ENCODE measurements at places on chromosomes 1 and 21.
A peak's percentile ranks its signal among the peaks of the same experiment; 100 is the strongest.

DNA sequence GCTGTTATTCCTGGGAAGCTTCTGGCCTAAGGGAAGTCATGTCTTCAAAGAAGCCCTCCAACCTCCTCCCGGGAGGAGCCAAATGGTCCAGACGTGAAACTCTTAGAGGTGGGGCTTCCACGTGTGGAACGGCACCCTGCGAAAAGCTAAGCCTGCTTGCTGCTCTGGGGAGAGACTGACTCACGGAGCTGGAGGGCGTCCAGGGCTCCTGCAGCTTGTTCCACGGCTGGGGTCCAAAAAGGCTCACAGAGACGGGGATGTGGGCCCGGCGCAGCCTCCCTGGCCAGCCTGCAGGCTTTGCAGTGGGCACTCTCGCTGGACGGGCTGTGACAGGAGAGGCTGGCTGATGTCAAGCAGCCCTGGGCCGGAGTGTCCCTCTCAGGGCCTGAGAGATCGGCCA is 105.1 kb downstream of the COLGALT2 start:
- DNase-seq, result no peak

DNA sequence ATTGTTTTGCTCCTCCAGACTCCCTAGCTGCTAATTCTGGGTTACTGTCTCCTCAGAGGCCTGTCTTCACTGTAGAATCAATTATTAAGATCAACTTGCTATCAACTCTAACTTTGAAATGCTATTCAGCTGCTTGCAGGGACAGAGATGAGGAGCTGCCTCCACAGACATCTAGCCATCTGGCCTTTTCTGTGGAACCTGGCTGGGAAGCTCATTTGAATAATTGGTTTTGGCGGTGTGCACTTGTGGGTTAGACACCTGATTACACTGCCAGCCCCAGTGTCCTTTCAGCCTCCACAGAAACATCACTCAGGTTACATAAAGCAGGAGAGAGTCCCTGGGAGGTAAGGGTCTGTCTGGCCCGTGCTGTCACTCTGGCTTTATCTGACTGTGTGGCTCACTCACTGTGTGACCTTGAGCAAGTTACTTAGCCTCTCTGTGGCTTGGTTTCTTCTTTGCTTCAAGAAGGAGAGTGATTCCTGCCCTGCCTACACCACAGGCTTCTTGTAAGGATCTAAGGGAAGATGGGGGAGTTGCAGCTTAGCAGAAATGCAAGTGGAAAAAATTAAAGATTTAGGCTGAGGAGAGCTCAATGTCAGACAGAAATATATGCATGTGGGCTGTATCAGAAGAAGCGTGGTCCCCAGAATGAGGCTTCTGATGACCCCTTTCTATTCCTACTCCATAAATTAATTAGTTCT is 131.6 kb downstream of the BEND5 start:
- no peak for DNase-seq

GRCh38 chr21:45551316-45551715 is 9.1 kb upstream of the SLC19A1 start:
- DNase-seq, result no peak

DNA sequence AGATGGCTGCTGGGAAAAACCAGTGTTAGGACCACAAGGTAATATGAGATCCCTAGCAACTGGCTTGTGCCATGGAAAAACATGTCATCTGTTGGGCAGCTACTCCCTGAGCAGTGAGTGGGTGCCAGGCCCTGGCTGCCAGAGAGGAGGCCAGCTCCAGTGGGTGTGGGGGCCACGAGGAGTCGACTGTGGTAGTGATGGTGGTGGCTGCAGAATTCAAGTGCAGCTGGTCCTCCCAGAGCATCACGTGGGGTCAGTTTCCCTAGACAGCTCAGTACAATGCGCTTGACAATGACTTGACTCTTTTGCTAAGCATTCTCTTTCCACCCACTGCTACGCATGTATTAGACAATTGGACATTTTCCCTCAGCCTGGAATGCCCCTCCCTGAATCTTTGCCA is 14.5 kb upstream of the CDC42 start:
- no peak for DNase-seq

DNA sequence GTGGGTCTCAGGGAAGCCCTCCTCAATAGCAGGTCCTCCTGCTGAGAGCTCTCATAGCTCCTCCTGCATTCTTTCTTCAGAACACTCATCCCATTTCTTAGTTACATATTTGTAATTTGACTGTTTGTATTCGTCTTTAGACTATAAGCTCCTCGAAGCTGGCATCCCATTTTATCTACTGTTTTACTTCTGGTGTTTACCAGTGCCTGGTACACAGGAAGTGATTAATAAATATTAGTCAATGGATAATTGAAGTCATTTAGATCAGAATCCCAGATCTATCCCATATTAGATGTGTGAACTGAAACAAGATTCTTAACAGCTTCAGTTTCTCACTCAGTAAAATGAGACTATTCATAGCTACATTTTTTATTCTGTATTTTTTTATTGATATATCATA is 88.7 kb downstream of the PLPP3 start:
- no peak for DNase-seq

- DNase-seq, result no peak
These were observed 214.5 kb upstream of the ZRANB2 start for GRCh38 chr1:71295350-71295749.

DNA sequence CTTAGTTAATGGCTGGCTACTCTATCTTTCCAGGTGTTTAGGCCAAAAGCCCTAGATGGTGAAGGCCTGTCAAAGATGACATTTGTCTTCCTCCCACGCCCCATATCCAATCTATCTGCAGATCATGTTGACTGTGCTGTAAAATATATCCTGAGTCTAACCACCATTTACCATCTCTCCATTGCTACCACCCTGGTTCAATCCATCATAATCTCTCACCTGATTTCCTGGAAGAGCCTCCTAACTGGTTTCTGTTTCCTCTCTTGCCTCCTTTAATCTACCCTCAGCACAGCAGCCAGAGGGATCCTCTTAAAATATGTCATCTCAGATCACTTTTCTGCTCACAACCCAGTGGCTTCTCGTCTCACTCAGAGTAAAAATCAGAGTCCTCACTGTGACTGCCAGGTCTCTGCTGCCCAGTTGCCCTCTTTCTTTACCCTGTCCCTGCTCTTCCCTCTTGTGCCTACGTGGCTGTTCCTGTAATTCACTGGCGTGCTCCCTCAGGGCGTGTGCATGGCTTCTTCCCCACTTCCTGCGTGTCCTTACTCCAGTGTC is 17.8 kb downstream of the TMEM50A start:
- no peak for DNase-seq

- DNase-seq, result no peak
These were observed 35.1 kb downstream of the MPZL1 start for GRCh38 chr1:167756730-167757405.

GRCh38 chr1:55926906-55927471 is 652.4 kb downstream of the PLPP3 start:
- no peak for DNase-seq

DNA sequence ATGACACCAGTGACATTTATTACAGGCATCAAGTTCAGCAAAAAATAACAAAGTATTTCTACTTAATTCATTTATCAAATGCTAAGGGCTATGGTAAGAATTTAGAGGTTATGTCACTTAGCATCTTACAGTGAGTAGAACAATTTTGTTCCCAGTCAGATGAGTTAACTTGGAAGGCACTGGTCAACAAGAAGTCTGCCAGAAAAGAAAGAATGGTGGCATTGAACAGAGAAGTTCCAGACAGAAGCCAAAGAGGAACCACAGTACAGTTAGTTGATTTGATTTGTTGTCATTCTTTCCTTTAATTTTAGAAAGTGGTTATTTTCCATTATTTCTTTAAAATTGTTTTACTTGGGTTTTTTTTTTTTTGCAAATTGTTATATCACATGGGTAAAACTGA is 232.2 kb upstream of the PKN2 start:
- DNase-seq, result no peak

DNA sequence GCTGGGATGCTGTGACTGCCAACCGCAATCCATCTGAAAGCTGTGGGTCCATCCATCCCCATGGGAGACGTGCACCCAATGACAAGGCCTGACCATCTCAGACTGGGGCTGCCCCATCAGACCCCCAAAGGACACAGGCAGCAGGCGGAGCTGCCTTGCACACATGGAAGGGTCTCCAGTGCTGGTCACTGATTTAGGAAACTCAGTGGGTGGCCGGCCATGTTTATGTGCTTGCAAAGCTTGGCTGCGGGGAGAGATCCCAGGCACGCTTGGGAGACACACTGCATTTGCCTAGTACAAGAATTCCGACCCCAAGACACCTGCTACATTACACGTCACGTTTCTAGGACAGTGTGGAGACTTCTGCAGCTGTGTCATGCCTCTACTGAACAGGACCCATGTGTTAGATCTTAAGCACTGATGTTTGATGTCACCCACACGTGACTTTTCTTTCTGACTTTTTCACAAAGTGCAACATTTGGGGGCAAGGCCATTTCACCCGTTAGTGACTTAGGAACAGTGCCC is 181.4 kb downstream of the CLIC6 start:
- no peak for DNase-seq

DNA sequence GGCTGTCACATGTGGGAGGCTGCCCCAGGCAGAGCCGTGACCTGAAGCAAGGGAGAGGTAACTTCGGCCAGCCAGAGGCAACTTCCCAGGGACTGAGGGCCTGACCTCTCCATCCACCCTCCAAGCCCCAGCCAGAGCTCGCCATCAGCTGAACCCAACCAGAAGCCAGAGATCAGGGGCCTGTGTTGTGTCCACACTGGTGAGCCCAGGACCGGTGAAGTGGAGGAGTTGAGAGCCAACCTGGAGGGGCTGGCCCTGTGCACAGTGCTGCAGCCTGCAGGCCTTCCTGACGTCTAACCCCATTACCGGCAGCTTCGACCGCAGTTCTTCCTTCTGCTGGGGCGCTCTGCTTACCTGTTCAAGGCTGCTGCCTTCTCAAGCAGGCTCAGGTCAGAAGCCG is 19.6 kb upstream of the PDE9A start:
- DNase-seq, result no peak

- DNase-seq, result no peak
These were observed 92.3 kb downstream of the COQ8A start for GRCh38 chr1:227032396-227032795.

GRCh38 chr1:118948846-118949245 is 39.3 kb downstream of the TBX15 start:
- no peak for DNase-seq

- no peak for DNase-seq
These were observed 162.3 kb downstream of the CTH start for GRCh38 chr1:70573317-70573843.

GRCh38 chr1:244782056-244782455 is 53.4 kb upstream of the COX20 start:
- DNase-seq, result no peak

DNA sequence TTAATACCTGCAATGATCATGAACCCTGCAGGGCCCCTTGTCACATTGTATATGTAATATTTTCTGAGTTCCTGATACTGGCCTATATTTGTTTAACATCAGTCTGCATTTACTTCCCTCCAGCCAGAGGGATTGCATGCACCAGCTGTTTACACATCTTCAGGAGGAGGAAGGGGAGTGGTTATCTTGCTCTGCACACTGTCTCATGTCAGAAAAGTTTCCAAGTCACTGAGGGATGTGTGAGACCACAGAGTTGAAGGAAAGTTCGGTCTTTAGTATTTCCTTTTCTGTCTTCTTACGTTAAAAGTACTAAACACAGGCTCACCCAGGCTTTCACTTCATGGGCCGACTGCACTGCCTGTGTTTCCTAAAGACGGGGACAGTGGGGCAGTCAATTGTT is 574.1 kb downstream of the LMO4 start:
- no peak for DNase-seq

DNA sequence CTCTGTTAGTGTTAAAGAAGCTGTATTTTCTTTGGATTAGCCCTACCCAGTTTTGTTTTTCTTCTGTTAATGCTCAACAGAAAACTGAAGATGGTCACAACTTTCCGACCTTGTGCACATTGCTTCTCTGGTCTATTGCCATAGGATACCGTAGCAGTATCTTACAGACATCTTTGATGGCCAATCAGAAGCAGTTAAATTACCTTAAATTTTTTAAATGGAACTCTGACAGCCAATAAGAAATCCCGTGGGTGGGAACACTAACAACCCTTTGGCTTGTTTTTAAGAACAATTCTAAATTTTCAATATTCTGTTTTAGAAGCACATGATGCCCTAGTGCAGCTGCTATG is 17.2 kb downstream of the NFYC start:
- DNase-seq, result no peak

DNA sequence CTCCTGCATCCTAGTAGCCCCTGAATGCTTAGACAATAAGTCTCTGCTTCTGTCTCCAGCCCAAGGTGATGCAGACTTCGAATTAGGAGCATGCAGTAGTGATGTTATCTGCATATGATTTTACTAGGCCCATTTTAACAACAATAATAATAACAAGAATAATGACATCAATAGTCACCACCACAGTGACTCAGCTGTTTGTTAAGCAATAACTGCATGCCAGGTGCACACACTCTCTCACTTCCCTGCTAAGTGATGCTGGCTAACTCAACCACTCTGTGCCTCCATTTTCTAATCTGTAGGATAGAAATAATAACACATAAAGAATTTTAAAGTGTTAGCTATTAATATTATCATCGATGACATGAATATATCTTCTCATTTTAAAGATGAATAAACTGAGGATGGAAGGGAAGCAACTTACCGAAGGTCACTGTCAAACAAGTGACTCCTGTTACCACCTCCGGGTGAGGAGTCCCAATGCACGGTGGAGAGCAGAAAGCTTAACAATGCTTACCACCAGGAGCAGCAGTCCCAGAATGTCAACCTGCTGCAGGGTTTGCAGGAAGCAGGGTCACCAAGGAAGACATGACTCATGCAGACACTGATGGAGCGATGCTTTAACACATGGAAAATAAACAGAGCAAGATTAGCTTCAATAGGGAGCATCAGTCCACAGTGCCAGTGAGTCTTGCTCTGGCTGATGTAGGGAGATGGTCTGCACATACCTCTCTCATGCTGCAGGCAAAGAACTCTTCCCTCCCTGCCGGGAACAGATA is 290.2 kb downstream of the SPATA17 start:
- no peak for DNase-seq

- no peak for DNase-seq
These were observed 19.7 kb downstream of the CAPZB start for GRCh38 chr1:19465650-19466049.

- DNase-seq, result peak; percentile 78
These were observed at the start of the genes ANKRD34A and POLR3GL for GRCh38 chr1:145964328-145965118. Gene ANKRD34A, minus strand, starts transcription at chr1:145964575. Its CDS starts 2,816 bp downstream, at chr1:145961759. Gene POLR3GL, plus strand, starts transcription at chr1:145964690. Its CDS starts 10,176 bp downstream, at chr1:145974866.

- DNase-seq, result no peak
These were observed 71.2 kb upstream of the GJB5 start for GRCh38 chr1:34683616-34684015.

DNA sequence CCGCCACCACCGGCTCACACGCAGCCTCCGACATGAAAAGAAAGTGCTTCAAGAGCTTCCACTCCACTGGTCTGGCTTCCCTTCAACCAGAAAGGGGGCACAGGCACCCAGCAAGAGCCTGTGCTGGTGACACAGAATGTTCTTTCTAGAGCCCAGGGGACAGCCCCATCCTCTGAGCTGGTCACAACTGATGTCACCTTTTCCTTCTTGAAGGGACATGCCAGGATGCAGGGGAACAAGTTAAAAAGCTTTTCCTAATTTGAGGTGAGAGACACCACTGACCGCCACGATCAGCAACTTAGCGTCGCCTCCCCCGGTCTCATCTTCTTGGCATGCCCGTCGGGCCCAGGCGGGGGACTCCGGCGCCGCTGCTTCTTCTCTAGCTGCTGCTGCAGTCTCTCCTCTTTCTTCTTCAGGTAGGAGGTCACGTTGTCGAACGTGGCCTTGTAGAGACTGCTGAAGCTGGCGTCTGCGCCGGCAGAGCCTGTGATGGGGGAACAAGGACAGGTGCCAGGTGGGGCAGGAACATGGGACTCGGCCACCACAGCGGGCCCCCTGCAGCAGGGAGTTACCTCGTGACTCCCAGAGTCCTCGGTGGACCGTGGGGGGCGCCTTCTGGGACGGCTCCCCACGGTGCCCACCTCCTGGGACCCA is 29.5 kb downstream of the WDR4 start:
- DNase-seq, result no peak

All from stimulated activated CD8-positive, alpha-beta memory T cell treated with anti-CD3 and anti-CD28 coated beads, Interleukin-4, amount 100 ng/mL, for 4 hours (primary cell).